ENCODE measurements at places on chromosomes 4 and X.

GRCh38 chr4:152554742-152555141 lies 18.9 kb upstream of the FBXW7 start:
- DNase-seq, result no peak

GRCh38 chrX:29083823-29084222 lies 496.6 kb downstream of the IL1RAPL1 start:
- no peak for DNase-seq

GRCh38 chr4:20015636-20016224 lies 236.0 kb upstream of the SLIT2 start:
- no peak for DNase-seq

- DNase-seq, result no peak
Measured at GRCh38 chr4:165111906-165112367, 723 bp downstream of the TMEM192 start.

GRCh38 chr4:74450298-74450683 lies 5.4 kb downstream of the AREG start:
- DNase-seq, result no peak

- DNase-seq, result no peak
Measured at GRCh38 chrX:57241967-57242366, 44.5 kb upstream of the FAAH2 start.

GRCh38 chr4:93342738-93343137 lies 485.8 kb upstream of the ATOH1 start:
- DNase-seq, result no peak

DNA sequence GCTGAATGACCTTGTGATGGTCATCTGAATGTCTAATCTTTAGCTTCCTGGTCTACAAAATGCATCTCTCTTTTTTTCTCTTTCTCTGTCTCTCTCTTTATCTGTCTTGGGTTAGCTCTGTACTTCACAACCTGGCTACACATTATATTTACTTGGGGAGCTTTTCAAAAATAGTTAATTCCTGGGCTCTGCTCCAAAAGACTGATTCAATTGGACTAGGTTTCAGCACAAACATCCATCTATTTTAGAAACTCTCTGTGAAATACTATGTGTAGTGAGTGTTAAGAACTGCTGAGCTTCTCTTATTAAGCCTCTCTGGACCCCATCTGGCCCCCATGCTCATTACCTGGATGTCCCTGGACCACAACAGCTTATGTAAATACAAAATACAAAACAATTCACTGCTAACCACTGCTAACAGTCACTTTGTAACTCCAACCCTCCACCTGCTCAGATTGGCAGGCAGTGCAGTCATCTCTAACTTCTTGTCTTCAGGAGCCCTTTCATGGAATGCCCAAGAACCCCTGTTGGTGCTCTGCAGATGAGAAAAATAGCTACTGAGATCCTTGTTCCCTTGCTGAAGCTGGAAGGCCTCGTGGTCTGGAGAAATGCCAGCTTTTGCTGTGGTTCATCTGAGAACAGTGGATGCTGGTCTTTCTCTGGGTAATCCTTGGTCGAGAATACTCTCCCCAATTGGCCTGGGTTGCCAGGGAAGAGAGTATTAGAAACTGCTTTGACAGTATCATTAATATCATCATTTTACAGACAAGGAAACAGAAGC lies 14.8 kb upstream of the BOD1L1 start:
- no peak for DNase-seq

DNA sequence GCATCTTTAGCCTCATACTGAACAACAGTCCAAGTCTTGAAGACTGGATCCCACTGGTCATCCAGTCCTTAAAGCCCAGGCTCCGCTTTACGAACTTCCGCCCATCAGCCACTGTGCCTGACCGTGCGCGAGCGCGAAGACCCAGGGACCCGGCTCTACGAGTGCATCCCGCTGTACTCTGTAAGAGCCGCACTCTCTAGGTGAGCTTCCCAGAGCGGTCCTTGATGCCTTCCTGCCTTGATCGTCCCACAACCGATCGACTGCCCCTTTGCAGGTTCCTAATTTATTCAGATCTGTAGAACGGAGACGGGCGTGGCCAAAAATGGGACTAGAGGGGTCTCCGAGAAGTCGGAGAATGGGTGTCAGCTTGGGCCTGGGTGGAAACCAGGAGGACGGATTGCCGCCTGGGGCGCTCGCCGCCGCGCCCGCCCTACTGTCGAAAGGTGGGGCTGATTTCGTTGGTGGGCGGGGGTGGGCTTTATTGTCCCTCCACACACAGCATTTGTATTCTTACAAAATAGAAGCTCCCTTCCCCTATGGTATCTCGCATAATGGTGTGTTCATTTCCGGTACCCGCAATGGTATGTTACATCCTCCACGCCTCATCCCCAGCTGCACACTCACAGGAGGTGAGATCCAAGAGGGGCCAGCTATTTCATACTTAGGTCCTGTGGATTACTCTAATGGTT lies 42.3 kb upstream of the FAM156A start:
- no peak for DNase-seq

- DNase-seq, result peak; percentile 69
Measured at GRCh38 chr4:1167244-1167949, 5.0 kb downstream of the SPON2 start.

- DNase-seq, result no peak
Measured at GRCh38 chrX:31508338-31508737, 436.5 kb upstream of the FTHL17 start.

- no peak for DNase-seq
Measured at GRCh38 chr4:164551713-164552040, 202.3 kb upstream of the SMIM31 start.

DNA sequence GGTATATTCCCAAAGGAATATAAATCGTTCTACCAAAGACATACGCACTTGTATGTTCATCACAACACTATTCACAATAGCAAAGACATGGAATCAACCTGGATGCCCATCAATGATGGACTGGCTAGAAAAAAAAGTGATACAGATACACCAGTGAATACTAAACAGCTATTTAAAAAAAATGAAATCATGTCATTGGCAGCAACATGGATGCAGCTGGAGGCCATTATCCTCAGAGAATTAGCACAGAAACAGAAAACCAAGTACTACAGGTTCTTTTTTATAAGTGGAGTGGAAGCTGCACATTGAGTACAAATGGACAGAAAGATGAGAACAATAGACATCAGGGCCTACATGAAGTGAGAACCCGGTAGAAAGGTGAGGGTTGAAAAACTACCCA lies 81.4 kb downstream of the ANTXR2 start:
- DNase-seq, result no peak

GRCh38 chrX:15269120-15269519 lies 763 bp downstream of the ASB9 start:
- no peak for DNase-seq

DNA sequence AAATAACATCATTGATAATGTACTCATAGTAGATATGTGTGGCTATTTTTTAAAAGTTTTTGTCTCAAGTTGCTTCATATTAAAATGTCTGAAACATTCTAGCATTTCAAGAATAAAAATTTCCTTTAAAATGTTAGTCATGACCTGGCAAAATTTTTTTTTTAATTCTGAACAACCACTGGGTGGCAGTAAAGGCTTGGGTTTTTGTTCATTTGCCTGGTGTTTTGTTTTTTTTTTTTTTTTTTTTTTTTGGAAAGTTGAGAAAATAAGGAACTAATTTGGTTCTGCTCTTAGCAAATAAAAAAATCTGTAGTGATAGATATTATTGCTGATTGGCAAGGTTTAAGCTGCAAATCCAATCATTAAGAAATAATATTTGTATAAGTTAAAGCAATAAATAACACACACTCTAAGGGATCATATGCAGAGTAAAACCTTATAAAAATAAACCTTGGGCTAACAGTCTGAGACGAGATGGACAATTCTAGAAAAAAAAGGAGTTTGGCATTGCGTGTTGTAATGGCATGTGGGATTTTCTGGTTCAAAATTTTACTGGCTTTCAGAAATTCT lies 81.4 kb downstream of the CEP44 start:
- DNase-seq, result no peak

DNA sequence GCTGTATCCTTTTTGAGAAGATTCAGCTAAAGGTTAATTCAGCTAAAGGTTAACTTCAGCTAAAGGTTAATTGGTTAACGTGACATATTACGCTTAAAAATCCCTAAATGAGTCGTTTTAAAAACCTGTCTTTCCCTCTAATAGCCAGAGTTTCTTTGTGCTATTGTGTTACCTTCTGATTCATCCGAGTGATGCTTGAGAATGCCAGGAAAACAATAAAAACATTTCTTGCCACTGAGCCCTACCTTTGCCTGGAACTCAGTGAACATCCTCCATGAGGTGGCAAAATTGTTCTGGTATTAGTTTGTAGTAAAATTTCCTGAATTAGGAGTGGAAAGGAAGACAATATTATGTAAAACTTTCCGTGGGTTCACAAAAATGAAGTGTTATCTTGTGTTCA lies 13.7 kb upstream of the TMPRSS11E start:
- no peak for DNase-seq

- DNase-seq, result no peak
Measured at GRCh38 chrX:69158166-69158980, 6.9 kb downstream of the PJA1 start.

GRCh38 chrX:925652-926061 lies 286.8 kb downstream of the CRLF2 start:
- no peak for DNase-seq

GRCh38 chr4:77395481-77395880 lies 210.1 kb upstream of the CXCL13 start:
- no peak for DNase-seq

- no peak for DNase-seq
Measured at GRCh38 chr4:113452868-113453620, 308.5 kb downstream of the CAMK2D start.

GRCh38 chr4:105605493-105605892 lies 53.1 kb downstream of the ARHGEF38 start:
- DNase-seq, result no peak

GRCh38 chrX:132090403-132091159 lies 37.2 kb downstream of the FRMD7 start:
- DNase-seq, result no peak
